ENCODE measurements at places on chromosomes 4 and X.
A peak's percentile ranks its signal among the peaks of the same experiment; 100 is the strongest.

DNA sequence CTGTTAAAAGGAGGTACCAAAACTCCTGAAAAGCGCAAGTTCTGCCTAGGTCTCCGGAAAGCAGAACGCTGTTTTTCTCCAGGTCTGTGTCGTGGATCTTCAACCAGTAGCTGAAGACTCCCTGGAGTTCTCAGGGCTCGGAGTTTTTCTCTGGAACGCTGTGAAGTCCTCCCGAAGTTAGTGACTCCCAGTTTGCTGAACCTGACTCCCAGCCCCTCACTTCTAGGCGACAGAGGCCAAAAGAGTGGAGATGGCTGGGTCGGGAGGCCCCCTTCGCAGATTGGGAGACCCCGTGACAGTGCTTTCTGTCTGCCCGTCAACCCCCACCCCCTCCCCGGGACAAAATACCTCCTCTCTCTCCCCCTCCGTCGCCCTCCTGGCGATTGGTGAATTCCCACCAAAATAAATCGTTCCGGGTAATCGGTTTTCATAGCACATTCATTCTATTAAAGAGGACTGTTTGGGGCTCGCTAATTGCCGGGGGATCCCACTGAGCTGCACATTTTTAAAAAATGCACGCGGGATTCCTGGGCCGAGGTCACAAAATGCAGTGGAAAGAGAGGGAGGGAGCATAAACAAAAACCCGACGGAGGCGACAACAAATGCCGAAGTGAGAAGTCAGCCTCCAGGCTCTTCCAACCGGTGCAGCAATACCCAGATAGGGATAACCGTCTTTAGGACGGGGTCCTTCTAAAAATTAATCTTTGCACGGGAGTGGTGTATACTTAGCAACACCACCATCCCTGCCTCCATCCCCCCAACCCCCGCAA is 4.0 kb upstream of the MSX1 start:
- DNase-seq, result no peak

DNA sequence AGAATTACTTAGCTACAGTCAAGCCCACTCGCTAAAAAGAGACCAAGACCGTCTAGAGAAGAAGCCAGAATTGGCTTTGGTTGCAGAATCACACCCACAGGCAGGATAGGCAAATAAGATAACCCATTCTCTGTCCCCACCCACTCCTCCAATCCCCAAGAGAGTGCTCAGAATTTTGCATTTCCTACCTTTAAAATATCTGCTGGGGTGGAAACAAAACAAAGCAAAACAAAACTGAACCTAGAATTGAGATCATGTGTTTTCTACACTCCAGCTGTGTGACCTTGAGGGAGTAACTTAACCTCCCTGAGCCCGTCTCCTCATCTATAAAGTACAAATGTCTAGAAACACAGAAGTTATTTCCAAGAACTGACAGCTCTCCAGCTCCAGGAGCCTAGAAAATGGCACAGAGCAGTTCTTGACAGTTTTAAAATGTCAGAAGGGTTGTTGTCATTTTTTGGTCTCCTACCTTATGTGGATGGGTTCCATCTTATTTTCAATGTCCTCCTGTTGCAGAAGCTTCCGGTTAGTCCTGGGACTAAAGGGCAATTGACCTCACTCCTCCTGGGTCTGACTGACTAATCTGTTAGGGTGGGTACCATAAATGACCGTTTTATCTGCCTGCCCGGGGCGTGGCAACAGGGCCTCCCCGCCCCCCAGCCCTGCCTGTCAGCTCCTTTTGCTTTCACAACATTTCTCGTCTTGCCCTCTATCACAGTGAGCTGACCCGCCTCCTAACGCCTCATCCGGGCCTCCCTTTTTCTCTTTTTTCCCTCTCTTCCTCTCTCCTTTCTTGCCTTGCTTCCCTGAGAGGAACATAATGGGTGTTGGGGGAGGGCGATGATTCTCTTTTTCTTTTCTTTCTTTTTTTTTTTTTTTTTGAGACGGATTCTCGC is 114.0 kb downstream of the RBM47 start:
- no peak for DNase-seq

GRCh38 chr4:65023883-65024670 is 614.8 kb upstream of the TECRL start:
- no peak for DNase-seq

- DNase-seq, result no peak
Measured at GRCh38 chr4:169800541-169800940, 42.8 kb upstream of the HPF1 start.

DNA sequence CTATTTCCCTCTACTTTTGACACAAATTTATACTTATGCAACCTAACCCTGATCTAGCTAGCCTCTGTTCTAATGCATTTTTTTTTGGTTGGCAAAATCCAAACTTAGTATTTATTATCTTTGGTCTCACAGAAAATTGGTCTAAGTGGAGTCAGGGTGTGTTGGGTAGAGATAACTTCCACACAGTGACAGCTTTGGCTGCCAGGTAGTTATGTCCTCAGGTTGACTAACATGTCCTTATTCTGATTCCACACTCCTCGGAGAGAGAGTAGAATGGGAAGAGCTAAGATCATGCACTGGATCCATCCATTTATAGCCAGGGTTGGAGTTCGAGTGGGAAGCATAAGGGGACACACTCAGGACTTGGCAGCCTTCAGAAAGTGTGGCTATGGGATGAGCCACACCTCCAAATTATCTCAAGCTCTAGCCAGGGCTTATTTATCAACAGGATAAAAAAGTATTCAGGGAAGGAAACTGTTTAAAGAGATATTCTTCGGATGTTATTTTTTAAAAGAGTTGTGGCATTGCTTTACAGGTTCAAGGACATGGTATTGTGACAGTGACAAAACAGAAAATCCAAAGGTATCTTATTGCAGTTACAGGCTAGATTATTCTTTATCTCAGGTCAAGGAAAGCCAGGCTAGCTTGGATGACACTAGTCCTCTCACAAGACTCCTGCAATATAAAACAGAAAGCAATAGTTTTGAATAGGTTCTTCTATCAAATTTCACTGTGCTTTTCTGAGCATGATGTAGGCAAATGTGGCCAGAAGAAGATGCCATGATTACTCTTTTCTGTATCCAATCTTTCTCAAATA is 51.5 kb downstream of the NPY1R start:
- no peak for DNase-seq

DNA sequence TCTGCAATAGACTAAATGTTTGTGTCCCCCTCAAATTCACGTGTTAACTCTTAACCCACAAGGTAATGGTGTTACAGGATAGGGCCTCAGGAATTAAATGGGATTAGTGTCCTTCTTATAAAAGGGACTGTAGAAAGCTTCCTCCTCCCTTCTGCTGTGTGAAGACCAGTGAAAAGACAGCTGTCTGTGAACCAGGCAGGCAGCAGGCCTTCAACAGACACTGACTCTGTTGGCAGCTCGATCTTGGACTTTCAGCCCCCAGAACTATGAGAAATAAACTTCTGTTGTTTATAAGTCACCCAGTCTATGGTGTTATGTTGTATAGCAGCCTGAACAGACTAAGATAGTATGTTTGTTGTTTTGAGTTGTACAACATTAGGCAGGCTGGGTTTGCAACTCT is 208.1 kb downstream of the GBA3 start:
- no peak for DNase-seq

- DNase-seq, result peak; percentile 53
Measured at GRCh38 chr4:81632581-81633299, 161.0 kb upstream of the RASGEF1B start.

DNA sequence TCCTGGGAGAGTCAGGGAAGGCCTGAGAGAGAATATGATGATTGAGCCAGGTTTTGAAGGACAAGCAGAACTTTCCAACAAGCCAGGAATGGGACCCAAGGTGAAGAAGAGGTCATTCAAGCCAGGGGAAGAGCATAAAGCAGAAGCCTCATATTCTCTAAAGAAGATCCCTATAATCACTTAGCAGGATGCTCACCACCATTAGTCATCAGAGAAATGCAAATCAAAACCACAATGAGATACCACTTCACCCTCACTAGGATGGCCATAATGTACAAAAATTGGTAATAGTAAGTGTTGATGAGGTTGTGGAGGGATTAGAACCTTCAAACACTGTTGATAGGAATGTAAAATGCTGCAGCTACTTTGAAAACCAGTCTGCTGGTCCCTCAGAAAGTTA is 20.5 kb upstream of the SUPT20HL1 start:
- DNase-seq, result peak; percentile 25

DNA sequence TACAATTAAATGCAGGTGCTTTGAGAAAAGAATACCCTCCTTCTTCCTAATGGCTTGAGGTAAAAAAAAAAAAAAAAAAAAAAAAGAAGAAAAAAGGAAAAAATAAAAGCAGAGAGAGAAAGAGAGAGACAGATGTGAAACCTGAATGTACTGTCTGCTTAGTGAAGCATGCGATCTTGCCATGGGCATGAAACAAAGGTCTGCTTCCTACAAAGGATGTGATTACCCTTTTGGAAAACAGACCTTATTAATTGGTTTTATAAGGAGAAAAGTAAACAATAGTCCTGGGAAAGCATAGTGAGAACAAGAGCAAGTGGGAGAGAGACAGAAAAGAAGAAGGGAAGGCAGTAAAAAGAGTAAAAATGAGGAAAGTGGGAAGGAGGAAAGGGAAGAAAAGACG is 526.1 kb upstream of the PABPC4L start:
- no peak for DNase-seq

DNA sequence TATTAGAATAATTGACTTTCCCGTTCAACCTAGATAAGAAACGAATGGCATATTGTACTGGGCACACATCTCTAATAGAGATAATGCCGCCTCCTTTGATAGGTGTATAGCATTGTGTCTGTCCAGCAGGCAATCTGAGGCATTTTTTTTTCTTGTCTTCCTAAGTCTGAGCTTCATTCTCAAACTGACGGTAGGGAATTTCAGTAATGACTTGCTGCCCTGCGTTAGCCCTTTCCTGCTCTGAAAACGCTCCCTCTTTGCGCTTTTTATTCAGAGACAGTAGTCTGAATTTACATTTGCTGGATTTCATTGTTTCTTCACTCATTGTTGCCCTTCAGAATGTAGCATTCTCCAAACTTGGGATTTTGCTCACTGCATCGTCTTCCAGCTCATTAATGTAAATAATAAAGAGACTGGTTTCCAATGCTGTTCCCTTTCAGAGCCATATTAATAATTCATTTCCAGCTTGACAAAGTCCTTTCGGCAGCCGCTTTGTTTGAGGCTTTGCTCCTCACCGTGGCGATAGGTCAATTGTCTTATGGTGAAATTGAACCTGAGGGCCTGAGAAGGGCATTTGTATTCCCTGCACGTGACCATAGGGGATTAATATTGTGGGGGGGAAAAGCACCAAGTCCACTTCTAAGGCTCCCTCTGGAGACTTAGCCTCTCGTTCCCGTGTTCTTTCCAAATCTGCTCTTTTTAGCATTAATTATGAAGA is 412.1 kb downstream of the SMARCA1 start:
- no peak for DNase-seq

DNA sequence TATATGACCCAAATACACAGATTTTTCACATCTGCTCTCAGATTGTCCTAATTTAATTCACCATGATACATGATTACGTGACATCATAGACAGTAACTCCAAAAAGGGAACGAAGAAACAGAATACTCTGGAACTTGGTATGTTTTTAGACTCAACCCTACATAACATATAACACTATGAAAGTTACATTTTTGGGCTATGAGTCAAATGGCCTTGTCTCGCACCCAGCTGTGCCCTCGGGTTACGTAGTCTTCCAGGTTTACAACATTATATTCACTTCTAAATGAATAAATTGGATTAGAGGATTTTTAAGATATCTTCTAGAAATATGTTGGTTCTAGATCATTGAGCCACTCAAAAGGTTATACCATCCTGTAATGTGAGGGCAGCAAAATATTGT is 2089.6 kb upstream of the TENM3 start:
- DNase-seq, result peak; percentile 18

GRCh38 chrX:12956704-12957534 is 18.0 kb upstream of the TMSB4X start:
- DNase-seq, result peak; percentile 69

- DNase-seq, result peak; percentile 78
Measured at GRCh38 chr4:151652841-151653547, 107.8 kb downstream of the GATB start.

DNA sequence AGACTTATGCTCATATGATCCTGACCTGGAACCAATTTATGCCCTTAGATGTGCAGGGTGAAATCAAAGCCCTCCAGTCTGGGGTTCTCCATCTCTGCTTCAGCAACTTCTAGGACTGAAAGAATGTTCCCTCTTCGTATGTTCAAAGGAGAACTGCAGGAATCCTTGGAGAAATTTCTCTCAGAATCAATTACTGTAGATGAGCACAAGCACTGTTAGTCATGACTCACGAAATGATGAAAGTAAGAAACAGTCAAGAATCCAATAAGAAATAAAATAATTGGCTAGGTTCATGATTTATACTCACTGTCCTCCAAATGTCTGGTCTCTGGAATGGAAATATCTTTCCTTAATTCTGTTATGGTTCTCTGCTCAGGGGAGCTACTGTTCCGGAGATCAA is 348.2 kb downstream of the PDGFC start:
- DNase-seq, result peak; percentile 35

DNA sequence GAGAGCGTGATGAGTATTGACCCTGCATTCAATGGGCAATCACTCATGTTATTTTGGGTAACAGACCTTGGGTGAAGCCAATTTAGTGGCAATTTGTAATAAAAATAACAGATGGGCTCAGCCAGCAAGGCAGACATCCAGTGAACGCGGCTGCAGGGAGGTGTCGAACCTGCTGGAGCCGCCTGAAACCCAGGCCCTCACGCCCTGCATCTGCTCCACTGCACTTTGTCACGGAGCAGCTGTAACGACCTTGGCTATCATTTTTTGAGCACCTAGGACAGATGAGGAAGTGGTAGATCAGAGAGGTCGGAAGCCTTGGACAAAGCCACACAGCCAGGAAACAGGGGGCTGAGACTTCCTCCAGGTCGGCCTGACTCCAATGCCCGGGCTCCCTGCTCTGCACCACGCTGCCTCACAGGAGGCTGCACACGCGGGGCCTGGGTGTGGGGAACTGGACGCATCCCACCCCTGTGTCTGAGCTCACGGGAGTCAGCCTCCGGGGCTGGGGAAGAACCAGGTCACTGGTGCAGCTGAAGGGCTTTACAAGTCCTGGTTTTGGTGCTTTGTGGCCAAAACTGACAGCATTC is 19.4 kb downstream of the HMX1 start:
- DNase-seq, result no peak

DNA sequence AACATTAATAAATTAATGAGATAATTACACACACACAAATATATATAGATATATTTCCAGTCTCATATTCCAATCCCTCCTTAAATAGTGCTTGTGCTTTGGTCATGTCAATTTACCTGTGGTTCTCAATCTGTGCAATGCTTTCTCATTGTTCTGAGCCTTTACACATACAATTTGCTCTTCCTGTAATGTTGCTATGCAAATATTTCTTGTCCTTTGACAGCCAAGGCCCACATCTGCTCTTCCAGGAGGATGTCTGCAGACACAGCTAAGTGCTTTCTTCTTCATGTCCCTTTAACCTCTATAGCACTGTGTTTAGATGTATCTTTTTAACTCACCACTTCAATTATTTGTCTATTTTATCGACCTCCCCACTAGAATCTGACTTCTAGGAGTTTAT is 67.3 kb upstream of the RAPGEF2 start:
- no peak for DNase-seq

DNA sequence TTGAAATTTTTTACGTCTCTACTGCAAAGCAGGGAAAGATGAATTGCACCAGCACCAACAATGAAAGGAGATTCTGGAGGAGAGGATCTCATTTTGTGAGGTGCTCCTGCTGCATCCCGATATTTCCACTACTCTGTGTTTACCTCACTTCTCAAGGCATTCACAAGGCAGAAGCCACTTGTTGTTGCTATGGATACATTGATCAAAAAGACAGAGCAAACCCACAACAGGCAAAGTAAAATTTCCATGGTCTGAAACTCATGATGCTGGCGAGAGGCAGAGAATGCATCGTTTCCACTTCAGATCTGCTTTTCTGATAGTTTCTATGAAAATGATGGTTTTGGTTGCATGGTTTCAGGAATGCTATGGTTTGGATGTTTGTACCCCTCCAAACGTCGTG is 323.3 kb downstream of the ASMT start:
- DNase-seq, result no peak

Measured in fibroblast of skin of right quadriceps (primary cell).